ENCODE measurements at places on chromosomes 7 and 10.

GRCh38 chr10:125097409-125098070, 62.8 kb downstream of the CTBP2 start:
- DNase-seq = no peak

DNA sequence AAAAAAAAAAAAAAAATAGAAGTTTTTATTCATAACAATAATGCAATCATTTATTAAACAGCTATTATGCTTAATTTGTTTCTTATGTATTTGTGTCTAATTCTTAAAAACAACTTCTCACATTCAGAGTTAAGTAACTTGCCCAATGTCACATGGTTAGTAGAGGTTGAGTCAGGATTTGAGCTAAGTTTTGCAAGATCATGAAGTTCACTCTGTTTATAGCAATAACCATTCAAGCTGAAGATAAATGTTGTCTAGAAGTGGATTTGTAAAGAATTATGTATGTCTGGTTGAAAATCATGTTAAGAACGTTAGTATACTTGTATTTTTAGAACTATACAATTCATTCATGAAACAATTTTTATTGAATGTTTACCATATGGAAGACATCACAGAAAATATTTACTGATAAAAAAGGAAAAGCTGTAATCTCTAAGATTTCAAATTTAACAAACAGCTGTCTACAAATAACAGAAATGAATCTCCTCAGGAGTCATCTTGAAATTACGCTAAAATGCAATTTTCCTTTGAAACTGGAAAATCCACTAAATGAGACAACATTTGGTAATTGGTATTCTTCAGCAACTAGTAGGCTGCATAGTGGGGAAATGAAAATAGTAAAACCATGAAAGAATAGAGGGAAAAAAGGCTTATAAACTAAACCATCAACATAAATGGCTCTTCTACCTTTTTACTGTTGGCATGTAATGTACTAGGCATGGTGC, 70.5 kb upstream of the AHR start:
- DNase-seq = no peak

GRCh38 chr7:51318886-51319579, 2.4 kb upstream of the COBL start:
- no peak for DNase-seq

- no peak for DNase-seq
These were observed 481.4 kb downstream of the PTPRN2 start for GRCh38 chr7:158106272-158106671.

DNA sequence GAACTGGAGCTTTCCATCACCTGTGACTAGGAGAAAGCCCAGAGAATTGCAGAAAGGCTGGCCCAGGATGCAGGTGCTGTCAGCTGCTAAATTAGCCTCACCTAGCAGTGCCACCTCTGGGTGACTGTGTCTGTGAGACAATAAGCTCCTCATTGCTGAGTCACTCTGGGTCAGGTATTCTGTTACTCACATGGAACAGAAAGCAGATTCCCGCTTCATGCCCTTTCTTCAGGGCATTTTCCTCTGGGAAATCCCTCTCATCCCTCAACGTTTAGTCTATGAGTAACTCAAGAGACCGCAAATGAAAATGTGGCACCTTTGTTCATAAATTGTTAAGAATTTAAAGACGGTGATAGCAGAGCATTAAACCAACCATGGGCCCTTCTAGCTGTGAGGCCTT, 184.0 kb downstream of the ADAM12 start:
- DNase-seq = no peak
